ENCODE measurements at places on chromosomes 6 and 20. TPM values are rescaled to one million over a fixed set of nuclear protein-coding genes. Genes with fewer than 3 reads are reported as not detected.

The ADGB gene
- 1.4 TPM for polyA plus RNA-seq

The EPB41L1 gene
- polyA plus RNA-seq, result 15.5 TPM

The RAB44 gene
- 0.26 TPM for polyA plus RNA-seq

The KHDC3L gene
- not detected for polyA plus RNA-seq

The CUTA gene
- polyA plus RNA-seq, result 122 TPM

The GFOD1 gene
- polyA plus RNA-seq, result 4.0 TPM

The BNIP5 gene
- polyA plus RNA-seq, result 0.02 TPM

The SLC44A4 gene
- polyA plus RNA-seq, result 33.0 TPM

The NFATC2 gene
- 1.3 TPM for polyA plus RNA-seq

The CD164 gene
- 131 TPM for polyA plus RNA-seq

The SYNCRIP gene
- 55.1 TPM for polyA plus RNA-seq

The GABBR1 gene
- 12.9 TPM for polyA plus RNA-seq

The MUC22 gene
- polyA plus RNA-seq, result 0.02 TPM

The SLC22A1 gene
- polyA plus RNA-seq, result 0.75 TPM

The RPP40 gene
- 4.4 TPM for polyA plus RNA-seq

The PNLDC1 gene
- 0.14 TPM for polyA plus RNA-seq

The ARFGEF3 gene
- 4.7 TPM for polyA plus RNA-seq

The CCN5 gene
- 24.1 TPM for polyA plus RNA-seq

The RIMS1 gene
- 0.34 TPM for polyA plus RNA-seq

The ADGRB3 gene
- polyA plus RNA-seq, result 0.47 TPM

The SOBP gene
- polyA plus RNA-seq, result 2.5 TPM

The PDE7B gene
- polyA plus RNA-seq, result 0.63 TPM

The LATS1 gene
- polyA plus RNA-seq, result 7.1 TPM

The CLDN20 gene
- polyA plus RNA-seq, result not detected

The MYB gene
- polyA plus RNA-seq, result 1.7 TPM

The BPIFB4 gene
- 0.25 TPM for polyA plus RNA-seq

The CCDC170 gene
- 5.2 TPM for polyA plus RNA-seq

The CNR1 gene
- 7.6 TPM for polyA plus RNA-seq

The GGTLC1 gene
- polyA plus RNA-seq, result 6.4 TPM

The LY6G6C gene
- 0.16 TPM for polyA plus RNA-seq

The GINS1 gene
- polyA plus RNA-seq, result 0.87 TPM

The TPBG gene
- polyA plus RNA-seq, result 8.2 TPM

The TRIM15 gene
- 0.06 TPM for polyA plus RNA-seq

The F13A1 gene
- polyA plus RNA-seq, result 15.6 TPM

The TINAG gene
- polyA plus RNA-seq, result not detected

The TTBK1 gene
- 0.05 TPM for polyA plus RNA-seq
